ENCODE measurements at places on chromosomes 2 and 18.

DNA sequence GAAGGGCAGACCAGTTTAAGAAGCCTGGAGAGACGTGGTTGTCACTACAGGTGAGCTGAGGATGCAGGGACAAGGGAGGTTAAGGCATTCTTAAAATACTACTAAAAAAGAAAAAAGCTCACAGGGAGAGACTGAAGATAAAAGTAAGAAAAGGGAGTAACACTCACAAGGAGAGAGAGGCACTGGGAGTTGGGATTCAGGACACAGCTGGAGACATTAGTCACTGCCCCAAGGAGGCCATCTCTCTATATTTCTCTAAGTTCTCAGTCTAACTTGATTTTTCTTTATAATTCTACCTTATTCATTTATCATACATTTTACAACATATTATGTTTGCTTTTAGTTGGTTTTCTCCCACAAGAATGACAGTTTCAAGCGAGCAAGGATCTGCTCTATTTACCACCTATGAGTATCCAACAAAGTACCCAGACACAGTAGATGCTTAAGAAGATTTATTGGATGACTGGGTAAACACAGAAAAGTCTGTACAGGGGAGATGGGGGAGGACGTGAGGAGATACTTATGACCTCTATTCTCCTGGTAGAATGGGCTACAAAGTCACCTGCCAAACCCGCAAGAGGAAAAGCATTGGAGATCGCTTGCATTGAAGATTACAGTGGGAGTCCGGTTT lies 2.2 kb downstream of the SERPINE2 start:
- DNase-seq = no peak

GRCh38 chr2:175976391-175977157 lies 25.5 kb downstream of the LNPK start:
- no peak for DNase-seq

- DNase-seq = no peak
Observed at GRCh38 chr2:186308347-186308746, 177.7 kb upstream of the ZC3H15 start.

DNA sequence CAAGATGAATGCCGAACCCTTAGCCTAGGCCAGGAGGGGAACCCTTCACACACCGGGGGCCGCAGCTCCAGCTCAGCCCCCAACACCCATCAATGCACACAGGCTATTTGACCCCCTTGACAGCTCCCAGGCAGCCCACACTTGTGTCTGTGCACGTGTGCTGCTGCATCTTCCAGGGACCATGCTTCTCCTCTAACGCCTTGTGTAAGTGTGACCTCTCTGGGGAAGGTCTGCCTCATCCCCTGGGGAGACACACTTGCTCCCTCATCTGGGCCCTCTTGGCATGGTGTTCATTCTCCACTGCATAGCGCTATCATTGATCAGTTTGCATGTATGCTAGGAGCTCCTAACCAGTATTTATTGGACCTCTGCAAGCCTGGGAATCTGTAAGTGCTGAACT lies 120.0 kb upstream of the FHL2 start:
- no peak for DNase-seq

DNA sequence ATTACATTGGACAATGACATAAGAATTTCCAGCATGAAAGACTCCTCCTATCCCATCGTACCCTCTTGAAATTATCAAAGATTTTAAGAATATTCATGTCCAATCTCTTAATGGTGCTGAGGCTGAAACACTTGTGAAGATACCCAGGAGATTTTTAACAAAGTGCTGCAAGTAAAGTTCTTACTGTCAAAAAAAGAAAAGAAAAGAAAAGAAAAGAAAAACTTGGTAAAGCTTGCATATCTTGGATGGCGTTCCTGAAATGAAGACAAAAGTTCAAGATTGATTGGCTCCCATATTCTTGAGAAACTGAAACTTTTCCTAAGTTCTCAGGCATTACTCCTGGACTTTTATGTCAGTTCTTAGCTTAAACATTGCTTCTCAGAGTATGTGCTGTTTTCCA lies 1010.5 kb upstream of the PIK3C3 start:
- no peak for DNase-seq

GRCh38 chr2:3459185-3460015 lies 59.9 kb downstream of the ADI1 start:
- no peak for DNase-seq

- no peak for DNase-seq
Observed at GRCh38 chr2:24676493-24676892, 116.7 kb downstream of the PTRHD1 start.

DNA sequence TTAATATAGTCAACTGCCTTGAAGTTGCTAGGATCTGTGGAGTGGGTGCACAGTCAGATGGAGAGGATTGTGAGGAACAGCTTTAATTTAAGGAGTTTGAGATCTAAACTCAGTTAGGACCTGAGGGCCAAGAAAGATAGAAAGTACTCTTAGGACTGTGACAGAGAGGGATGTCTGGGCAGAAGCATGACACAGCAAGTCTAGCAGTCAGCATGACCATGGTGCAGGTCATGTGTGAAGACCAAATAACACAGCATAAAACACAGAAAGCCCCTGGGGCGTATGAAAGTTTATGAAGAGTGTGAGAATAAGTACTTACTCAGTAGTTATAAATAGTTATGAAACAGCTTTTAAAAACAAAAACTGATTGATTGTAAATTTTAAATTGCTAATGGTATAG lies 107.2 kb downstream of the GALNT1 start:
- DNase-seq = no peak

- DNase-seq = no peak
Observed at GRCh38 chr2:139992078-139992477, 1211.9 kb upstream of the NXPH2 start.

DNA sequence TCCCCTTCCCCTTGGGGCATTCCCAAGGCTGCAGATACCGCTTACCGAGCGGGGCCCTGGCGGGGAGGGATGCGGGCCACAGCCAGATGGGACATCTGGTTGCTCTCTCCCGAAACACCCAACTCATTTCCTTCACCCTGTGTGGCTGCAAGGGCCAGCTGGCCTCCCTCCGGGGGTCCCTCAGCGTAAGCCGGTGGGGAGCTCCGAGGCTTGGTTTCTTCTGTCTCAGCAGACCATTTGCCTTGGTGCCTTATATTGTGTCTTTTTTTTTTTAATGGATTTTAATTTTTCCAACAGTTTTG lies 107.6 kb upstream of the ODC1 start:
- no peak for DNase-seq

DNA sequence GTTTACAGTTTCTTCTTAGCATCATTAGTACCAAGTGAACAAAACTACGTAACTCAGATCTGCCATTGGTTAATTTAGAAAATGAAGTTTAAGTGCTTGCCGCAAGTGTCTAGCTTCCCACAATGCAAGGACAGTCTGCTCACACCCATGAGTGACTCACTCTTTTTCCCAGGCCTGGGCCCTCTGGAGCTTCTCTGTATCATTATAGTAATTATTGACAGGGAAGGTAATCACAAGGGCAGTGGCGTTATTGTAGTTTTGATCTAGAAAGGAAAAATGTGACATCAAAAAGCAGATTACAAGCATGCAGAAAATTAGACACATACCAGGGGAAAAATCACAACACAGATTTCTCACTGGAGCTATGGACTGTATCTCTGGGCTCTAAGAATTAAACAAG lies 38.5 kb downstream of the NPC1 start:
- no peak for DNase-seq

DNA sequence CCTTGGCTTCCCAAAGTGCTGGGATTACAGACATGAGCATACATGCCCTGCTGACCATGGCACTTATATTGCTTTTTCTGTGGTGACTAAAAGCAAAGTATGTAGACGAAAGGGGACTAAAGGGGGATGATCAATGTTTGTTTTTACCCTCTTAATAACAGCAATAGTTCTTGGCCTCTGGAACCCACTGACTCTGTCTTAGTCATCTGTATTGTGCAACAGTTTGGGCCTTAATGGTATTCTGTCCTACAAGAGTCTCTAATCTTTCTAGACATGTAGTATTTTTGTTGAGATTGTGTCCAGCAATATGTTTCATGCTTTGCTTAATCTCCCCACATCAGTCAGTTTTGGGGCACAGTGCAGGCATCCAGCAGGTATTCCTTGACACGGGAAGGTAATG lies 359.9 kb upstream of the FANCL start:
- no peak for DNase-seq

DNA sequence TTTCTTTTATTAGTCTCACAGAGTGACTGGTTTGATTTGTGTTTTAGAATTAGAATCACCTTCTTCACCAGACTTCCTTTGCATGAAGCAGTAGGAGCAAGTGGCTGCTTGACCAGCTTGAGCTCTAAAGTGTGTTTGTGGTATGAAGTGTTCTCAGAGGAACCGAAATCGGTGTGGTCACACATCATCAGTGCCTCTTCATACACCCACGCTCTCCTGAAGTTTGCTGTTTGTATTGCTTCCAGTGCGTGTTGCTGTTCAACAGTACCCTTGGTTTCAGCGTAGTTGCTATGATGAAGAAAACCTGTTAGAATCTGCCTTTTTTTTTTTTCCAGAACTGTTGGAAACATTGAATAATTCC lies 77.9 kb downstream of the LIMS1 start:
- no peak for DNase-seq

DNA sequence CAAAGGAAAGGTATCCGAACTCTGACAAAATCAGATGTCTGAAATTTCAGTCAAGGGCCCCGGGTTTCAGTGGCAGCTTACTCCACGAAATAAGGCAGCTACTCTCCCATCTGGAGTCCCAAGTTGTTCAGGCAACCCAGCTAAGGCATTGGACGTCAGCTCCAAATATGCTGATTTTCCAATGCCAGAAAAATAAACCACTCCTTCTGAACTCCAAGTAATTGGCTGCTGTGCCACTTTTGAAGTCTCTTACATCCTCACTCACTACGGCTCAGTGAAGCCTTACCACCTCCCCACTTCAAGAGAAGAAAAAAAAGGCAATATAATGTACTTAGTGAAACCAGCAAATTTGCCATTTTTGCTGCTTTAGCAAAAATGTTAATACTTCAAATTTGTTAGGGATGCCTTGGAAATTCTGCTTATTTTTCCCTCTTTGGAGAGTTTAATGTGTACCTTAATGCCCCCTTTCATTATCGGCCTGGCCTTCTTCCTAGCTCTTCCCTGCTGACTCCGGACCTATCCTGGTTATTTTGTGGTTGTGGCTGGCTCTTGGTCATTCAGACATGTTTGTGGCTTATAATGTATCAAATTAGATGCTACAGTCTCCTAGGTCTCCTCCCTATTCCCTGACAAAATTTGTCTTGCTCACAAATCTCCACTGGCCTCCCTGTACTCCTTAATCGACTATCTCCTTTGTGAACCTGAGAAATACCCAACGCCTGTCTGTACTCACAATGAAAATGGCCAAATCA lies 589.2 kb upstream of the ZEB2 start:
- no peak for DNase-seq

- DNase-seq = peak; percentile 41
Observed at GRCh38 chr2:109213646-109214433, 84.8 kb downstream of the SH3RF3 start.

GRCh38 chr2:51103205-51103604 lies 71.3 kb upstream of the NRXN1 start:
- DNase-seq = no peak

- DNase-seq = no peak
Observed at GRCh38 chr2:102112271-102112670, 30.3 kb upstream of the IL1R1 start.

- DNase-seq = no peak
Observed at GRCh38 chr2:26721115-26722032, 28.9 kb downstream of the KCNK3 start.

DNA sequence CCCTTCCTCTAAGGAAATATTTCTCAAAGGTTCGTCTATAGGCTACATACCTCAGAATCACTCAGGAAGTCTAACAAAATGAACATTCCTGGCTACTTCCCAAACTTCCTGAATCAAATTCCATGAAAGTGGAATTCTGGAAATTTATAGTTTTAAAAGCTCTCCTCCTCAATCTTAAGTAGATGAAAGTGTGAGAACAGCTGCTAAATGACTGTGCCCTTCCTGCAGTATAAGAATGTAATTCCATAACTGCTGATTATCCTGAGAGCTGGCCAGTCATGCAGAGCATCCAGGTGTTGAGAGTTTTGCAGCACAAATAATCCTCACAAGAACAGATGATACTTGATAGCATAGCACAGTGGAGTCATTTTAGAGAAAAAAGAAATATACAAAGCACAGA lies 265.0 kb downstream of the KCNJ3 start:
- no peak for DNase-seq

DNA sequence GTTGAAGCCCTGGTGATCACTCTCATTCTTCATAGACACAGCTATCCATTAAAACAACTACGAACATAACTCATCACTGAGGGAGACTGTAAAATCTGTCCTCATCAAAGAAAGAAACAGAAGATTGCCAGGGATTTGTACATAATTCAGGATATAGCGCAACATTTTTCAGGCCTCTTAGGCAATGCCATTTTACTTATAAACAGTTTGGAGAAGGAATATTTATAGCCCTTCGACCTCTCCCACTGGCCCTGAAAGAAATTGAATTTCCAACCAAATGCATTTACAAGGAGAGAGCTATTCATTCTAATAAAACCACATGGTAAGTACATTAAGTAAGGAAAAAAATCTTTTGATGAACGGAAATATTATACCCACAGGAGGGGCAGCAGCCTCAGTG lies 295.0 kb downstream of the RAD51AP2 start:
- DNase-seq = no peak

DNA sequence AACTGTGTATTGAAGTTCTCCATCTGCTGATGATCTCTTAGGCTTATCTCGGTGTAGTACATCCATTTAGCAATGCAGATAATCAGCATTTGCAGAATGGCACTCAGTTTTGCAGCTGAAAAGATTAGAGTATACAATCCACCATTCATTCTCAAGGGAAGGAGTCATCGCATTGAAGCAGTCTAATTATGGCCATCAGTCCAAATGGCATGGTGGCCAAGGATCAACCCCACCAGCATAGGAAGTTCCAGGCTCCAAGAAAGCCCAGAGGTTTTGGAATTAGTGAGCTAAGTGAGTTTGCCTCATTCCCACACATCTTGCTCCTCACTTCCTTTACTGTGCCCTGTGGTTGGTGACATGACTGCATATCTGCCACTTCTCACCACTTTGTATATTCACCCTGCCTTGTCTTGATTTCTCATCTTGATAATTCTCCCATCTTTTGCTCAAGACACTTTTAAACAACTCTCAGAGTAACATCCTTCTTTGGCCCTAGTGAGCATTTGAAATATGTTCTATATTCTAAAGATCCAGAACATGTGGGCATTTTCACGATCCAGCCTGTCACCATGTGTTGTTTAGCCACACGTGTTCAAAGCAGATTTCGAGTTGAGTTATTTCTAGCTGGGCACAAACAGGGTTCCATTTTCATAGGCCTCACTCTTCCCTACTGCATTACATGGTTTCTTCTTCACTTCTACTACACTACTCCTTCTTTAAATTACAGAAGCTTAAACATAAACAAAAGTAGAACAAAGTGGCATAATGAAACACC lies 1119.8 kb downstream of the TSN start:
- DNase-seq = no peak

DNA sequence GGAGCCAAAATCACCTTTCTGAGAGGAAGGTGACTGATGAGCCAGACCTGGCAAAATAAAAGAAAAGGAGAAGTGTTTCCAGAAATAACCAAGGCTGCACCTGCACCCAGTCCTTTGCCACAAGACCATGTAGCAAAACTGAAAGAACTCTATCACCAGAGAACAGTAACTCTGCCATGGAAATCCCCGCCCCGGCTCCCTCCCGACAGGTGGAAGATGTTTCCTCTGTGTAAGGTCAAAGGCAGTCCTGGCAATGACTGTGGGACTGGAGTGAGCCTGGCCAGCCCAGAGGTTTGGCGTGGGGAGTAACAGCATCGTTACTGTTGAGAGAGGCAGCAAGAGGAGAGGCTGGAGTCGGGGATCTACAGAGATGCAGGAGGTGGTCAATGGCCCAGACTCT lies 42.3 kb downstream of the SPRED2 start:
- no peak for DNase-seq

- DNase-seq = no peak
Observed at GRCh38 chr18:74725690-74726089, 128.0 kb downstream of the ZNF407 start.
